ENCODE measurements at places on chromosomes 7 and 10. TPM values are rescaled to one million over a fixed set of nuclear protein-coding genes. Genes with fewer than 3 reads are reported as not detected.

C10orf88 gene
- 6.6 TPM for total RNA-seq

ZNF727 gene
- not detected for total RNA-seq

DGKB gene
- 0.07 TPM for total RNA-seq

HABP2 gene
- not detected for total RNA-seq

MOSPD3 gene
- total RNA-seq: 6.9 TPM

SLC13A1 gene
- total RNA-seq: not detected

CRYGN gene
- total RNA-seq: 1.2 TPM

SKAP2 gene
- total RNA-seq: 33.7 TPM

EXOC4 gene
- total RNA-seq: 37.4 TPM

LRRC27 gene
- total RNA-seq: 2.7 TPM

ARHGAP22 gene
- total RNA-seq: 8.2 TPM

KLLN gene
- total RNA-seq: 0.41 TPM

ITGA8 gene
- total RNA-seq: 1.9 TPM

LIPK gene
- not detected for total RNA-seq

GCK gene
- not detected for total RNA-seq

INPP5A gene
- total RNA-seq: 15.7 TPM

OR2A5 gene
- total RNA-seq: not detected

GTPBP4 gene
- 102 TPM for total RNA-seq

MRLN gene
- total RNA-seq: not detected

OPN4 gene
- total RNA-seq: not detected

KNDC1 gene
- total RNA-seq: 3.2 TPM

OLAH gene
- total RNA-seq: not detected

DNAJC12 gene
- 3.1 TPM for total RNA-seq

All from A172 (cell line).